ENCODE measurements at places on chromosomes 5 and 9.

DNA sequence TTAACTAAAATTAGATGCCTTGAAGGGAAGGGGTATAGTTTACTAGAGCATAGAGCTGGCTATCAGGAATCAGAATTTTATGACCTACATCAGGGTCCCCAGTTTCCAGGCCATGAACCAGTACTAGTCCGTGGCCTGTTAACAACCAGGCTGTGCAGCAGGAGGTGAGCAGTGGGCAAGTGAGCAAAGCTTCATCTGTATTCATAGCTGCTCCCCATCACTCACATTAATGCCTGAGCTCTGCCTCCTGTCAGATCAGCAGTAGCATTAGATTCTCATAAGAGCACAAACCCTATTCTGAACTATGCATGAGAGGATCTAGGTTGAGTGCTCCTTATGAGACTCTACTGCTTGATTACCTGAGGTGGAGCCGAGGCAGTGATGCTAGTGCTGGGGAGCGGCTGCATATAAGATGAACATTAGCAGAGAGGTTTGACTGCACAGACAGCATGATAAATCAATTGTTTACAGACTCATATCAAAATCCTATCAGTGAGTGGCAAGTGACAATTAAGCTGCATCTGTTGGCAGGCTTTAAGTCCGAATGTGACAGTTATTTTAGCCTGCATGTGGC, 44.6 kb downstream of the TAF11L14 start:
- no peak for DNase-seq

- DNase-seq: no peak
Measured at GRCh38 chr5:116621599-116621998, 47.0 kb upstream of the SEMA6A start.

DNA sequence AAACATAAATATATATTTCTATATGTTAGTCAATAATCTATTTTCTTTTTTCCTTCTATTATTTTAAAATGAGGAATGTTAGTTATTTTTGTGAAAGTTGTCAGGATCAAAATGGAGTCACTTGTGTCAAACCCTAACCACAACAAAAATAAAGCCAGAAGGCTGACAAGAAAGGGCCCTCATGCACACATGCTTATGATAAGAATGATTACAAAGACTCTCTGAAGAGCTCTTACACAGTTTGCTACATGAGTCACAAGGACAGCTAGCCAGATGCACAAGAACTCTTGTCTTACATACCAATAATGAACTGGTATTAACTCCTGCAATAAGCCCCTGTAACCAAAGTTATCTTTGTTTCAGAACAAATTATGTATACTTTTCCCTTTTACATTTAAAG, 64.7 kb downstream of the GGTA1 start:
- DNase-seq: no peak

GRCh38 chr5:6465831-6466790, 17.5 kb downstream of the UBE2QL1 start:
- DNase-seq: no peak

- DNase-seq: no peak
Measured at GRCh38 chr9:68747043-68747533, 42.0 kb downstream of the PIP5K1B start.

- no peak for DNase-seq
Measured at GRCh38 chr5:145478651-145479050, 356.5 kb downstream of the PRELID2 start.

DNA sequence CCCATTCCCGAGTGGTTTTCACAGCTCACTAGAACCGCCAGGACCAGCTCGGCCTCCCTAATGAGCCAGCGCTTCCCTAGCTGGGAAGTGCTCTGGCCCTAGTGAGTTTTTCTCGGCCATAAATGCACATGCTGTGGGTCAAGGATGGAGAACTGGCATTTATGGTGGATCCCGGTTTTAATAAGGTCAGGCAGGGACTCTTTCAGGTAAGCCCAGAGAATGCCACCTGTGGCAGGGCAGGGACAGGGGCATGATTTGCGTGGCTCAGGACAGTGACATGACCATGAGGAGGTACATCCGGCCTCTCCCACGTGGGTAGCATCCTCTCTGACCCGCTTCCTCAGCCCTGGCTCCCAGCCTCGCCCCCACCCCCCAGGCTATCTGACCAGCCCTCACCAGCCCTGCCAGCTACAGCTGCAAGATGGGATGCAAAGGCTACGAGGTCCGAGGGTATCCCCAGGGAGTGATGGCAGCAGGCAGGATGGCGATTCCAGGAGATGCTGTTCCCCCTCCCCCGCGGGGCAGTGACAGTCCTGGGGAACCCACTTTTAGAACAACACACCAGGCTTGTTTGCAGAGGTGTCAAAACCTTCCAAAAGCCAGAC, 60.3 kb upstream of the ADAMTS2 start:
- DNase-seq: no peak

DNA sequence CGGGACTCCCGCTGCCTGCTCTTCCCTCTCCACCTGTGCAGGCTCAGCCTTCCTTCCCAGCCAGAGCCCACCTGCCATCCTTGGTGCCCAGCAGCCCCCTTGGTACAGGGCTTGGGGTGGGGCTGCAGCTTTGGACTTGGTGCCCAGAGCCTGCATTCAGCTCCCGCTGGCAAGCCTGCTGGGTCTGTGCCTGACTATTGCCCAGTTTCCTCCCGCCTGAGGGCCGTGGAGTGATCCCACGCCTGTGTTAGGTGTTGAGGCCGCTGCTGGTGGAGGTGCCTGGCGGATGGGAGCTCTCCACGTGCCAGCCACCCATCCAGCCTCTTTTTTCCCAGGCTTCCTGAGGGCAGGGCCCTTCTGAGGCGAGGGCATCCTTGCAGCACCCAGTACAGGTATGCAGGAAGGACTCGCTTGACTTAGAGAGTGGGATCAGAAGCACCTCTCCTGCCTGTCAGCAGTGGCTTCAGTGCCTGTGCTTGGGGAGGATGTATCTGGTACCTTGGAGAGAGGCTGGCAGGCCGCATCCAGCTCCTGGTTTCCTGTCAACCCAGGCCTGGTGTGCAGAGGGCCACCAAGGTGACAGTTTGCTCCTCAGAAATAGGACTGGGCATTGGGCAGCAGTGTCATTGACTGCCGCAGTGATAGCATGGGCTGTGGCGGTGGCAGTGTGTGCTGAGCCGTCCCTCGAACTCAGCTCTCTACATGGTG, 7.8 kb downstream of the RXRA start:
- no peak for DNase-seq

- no peak for DNase-seq
Measured at GRCh38 chr5:177347699-177348098, 3.8 kb downstream of the LMAN2 start.

DNA sequence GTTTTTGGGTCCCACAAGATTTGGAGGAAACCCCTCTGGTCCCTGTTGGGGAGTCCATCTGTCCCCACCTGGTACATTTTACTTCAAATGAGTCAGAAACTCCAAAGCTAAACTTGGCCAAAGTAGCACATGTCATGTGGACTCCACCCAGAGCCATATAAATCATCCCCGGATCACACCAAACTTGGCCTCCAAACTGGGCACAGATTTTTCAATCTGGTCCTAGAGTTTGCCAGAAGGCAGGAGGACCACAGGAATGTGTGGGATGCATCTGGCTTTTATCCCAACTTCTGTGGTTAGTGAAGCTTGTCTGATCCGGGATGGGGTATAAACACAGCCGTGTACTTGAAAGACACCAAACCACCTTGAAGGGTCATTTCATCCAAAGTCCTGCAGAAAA, 66.3 kb downstream of the MAT2B start:
- DNase-seq: no peak

DNA sequence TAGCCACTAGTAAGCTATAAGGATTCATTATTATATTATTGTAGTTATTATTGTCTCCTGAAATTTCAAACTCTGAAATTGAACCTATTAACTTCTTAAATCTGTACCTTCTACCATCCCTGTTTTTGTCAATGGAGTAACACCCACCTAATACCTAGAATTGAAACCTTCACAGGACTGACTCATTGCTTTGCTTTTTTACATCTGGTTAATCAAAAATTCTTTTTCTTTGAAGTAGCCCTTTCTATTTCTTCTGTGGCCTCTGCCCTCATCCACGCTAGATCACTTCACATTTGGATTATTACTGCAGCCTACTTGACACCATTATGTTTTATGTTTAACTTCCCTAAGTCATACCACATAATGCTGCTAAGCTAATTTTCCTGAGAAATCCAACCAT, 35.6 kb downstream of the RBM27 start:
- no peak for DNase-seq

DNA sequence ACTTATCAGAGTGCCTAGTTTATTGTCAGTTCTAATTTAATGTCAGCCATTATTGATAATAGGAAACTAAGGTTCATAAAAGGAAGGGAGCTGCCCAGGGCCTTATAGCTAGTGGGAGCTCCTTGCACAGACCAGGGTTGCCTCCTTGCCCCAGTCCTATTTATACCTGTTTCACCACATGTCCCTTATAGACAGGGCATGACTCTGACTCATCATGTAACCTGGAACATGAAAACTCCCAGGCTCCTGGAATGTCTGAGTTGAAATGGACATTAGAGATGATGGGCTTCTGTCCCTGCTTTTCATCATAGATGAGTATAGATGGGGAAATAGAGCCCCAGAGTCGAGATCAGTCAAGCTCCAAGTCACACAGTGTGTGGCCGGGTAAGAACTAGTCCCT, 21.1 kb downstream of the FAT2 start:
- no peak for DNase-seq

DNA sequence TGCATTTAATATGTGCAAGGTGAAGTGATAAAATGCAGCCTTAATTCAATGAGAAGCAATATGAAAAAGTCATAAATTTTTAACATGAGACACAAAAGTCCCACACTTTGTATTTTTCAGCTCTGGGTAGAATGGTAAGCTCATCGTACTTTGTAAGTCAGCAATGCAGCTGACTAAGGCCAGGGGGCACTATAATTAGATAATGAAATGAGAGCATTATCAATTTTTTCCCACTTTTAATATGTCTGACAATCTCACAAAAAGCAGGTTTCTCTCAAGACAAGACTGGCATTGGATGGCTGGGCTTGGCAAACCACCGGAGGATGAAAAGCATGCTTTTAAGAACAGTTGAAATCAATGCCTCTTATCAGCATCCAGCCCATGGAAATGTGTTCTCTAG, 162.8 kb downstream of the FAM174A start:
- DNase-seq: no peak

- no peak for DNase-seq
Measured at GRCh38 chr5:3022665-3023064, 271.2 kb upstream of the IRX2 start.

DNA sequence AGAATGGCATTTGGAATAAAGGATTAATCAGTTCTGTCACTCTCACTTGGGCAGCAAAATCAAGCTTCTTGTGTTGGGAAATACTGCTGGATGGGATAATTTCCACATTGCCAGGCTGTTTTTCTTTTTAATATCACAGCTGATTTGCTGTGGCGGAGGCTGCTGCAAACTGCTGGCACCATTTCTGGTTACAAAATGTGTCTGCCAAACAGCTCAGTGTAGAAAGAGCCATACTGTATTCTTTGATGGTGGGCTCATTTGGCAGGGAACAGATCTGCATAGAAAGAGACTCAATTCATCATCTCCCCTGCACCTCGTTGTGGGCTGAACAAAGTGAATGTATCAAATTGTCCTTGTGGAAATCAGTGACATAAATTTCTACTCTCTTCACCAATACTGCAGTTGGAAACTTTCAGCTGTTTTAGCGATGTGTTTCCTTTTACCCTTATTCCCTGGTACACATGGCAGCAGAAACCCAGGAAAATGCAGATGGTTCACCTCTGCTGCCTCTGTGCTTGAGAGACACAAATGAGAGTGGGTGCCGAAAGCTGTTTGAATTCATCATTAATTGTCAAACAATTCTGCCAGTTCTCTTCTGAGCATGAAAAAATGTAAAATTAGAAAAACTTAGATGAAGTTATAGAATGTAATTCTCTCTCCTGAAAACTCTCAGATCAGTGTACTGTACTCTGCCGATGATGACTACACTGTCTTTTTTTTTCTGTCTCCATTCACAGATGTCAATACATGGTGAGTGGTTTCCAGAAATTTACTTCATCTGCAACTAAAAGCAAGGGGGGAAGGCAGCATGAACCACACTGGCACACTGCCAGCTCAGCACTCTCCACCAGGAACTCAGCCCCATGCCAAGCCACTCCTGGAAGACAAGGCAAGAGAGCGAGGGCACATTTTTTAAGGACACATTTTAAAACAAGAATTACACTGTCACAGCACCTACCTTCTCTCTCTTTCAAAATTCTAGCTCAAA, 75.0 kb downstream of the HMHB1 start:
- DNase-seq: no peak

- no peak for DNase-seq
Measured at GRCh38 chr5:141172381-141173204, at the start of gene PCDHB7. PCDHB7 (plus strand) TSS chr5:141172644; CDS start chr5:141172836, 192 bp downstream.

DNA sequence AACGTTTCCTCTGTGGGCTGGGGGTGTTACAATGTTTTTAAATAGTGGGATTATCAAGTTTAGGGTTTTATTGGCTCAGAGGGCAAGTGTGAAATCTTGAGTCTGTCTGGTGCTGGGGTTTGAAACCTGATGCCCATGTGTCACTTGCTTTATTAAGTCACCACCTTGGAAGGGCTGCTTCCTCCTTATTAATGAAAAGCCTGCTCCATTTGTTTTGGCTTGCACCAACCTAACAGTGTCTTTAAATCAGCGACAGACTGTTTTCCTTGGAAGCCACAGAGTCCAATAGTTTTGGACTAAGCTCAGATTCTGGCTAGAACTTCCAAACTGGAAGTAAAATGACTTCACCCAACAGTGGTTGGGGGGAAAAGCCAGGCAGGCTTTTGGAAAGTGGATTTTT, 10.7 kb upstream of the PALM2AKAP2 start:
- no peak for DNase-seq

- DNase-seq: no peak
Measured at GRCh38 chr5:173028811-173029327, 27.3 kb upstream of the CREBRF start.

DNA sequence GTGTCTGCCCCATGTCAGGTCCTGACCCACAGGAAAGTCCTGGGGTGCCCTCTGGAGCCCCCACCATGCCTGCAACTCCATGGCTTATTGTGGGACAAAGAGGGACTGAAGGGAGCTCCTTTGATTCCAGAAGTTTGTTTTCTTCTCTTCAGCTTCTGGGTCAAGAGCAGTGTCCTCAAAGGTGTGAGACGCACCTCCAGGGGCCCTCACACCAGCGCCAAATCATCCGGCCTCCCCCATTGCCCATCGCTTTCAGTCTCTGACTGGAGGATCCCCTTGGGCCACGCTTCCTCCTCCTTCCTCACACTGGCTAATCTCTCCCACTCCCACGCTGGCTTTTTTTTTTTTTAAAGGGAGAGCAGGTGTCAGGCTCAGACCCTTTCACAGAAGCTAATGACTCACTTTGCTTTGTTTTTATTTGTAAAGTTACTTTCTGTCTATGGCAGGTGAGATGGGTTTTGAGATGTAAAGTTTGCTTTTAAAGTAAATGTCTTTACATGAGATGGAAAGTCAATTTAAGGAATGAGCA, 16.7 kb downstream of the CDHR2 start:
- DNase-seq: no peak

Data from upper lobe of right lung (tissue), 1 donor.